NCI-H1930 (cell line): ENCODE measurements at places on chromosomes 5 and 9.

GRCh38 chr5:102312586-102313370 is 16.7 kb upstream of the SLCO4C1 start:
- no peak for DNase-seq

DNA sequence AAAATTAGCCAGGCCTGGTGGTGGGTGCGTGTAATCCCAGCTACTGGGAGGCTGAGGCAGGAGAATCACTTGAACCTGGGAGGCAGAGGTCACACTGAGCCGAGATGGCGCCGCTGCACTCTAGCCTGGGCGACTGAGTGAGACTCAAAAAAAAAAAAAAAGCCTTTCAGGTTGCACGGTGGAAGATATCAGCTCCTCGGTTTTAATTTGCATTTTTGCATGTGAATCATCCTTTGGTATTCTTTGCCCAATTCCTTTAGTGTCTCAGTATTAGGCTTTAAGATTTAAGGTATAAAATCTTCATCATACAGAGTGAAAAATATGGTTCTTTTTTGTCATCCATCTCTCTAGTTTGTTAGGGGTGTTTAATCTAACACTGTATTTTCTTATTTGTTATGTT is 173.6 kb upstream of the S1PR3 start:
- no peak for DNase-seq

DNA sequence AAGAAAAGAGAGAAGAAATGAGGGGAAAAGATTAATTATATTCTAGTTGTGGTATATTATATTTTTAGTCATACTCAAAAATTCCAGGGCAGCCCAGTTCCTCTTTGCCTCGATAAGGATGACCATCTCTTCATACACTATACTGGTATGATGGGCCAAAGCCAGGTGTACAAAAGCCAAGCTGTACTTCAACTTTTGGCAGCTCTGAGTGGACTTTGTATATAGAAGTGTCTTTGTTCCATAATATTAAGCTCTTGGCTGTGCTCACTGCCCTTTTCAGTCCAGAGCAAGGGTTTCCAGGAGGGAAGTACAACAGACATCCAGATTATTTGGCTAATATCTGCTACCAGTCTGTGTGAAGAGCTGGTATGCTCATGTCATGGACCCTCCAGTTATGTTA is 934.3 kb upstream of the CDH10 start:
- no peak for DNase-seq

DNA sequence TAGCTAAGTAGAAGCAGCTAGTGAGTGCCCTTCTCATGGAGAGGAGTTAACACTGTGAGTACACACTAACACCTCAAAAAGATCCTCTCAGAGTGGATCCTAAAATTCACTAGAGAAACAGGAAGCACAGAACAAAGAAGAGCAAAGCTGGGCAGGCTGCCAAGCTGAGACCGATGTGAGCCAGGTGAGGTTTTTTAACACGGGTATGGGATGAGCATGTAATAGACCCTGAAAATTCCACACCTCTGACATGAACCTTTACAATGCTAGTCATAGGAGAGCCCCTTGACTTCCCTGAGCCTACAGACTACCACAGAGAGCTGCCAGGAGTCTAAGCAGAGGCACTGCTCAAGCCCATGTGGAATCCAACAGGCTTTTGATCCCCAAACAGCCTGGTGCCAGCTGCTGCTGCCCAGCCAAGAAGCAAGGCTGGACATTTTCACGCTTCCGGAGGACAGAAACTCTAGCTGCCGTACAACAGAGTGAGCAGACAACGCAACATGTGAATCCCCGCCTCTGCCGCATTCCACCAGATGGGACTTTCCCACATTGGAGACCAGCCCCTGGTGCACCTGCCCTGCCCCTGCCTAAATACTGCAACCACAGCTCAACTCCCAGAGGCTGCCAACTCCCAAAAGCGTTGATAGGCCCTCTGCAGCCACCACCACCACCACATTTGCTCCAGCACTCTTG is 280.8 kb downstream of the CDH10 start:
- DNase-seq = no peak

DNA sequence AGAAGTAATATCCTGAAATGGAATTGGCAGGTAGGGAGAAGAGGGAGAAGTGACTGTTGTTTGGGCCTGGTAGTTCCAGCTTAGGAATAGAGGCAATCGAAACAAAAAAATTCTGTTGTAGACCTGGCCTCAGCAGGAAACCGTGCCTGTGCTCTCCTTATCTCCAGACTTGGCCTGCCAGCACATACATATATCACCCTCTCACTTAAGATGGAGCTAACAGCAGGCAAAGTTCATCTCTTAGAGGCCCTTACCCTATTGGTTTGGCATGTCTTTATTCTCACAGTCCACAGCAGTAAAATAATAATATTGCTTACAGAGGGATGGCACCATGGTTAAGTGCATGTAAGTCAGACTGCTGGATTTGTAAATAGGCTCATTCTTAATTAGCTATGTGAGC is 19.6 kb upstream of the TNC start:
- no peak for DNase-seq

DNA sequence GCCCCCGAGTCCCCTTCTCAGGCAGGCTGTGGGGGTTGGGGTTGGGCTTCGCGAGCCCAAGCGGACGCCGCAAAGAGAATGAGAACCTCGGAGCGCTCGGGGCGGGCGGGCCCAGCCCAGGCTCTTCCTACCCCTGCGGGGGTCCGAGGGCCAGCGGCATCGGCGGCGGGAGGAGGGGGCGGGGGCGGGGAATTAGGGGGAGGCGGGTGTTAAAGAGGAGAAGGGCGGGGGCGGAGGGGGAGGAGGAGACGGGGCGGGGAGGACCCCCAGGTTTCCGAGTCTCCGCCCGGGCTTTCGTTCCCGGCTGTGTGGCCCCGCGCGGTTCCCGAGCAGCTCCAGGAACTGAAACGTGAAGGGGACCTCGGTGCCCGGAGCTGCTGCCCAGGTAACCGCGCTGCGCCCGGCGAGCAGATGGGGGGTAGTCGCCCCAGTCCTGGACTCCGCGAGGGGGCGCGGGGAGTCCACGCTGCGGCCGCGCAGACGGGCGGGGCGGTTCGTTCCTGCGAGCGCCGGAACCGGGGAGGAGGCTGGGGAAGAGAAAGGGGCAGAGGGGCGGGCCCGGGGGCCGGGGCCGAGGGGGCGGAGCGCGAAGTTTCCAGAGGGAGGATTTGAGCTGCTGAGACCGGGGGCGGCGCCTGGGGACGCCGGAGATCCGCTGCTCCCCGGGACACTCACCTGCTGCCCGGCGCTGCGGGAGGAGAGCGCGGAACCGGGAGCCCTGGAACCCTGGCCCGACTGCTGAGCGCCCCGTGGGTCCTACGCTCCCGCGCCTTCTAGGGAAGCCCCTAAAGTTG is 38.4 kb upstream of the PLEKHG4B start:
- DNase-seq = peak; percentile 87

DNA sequence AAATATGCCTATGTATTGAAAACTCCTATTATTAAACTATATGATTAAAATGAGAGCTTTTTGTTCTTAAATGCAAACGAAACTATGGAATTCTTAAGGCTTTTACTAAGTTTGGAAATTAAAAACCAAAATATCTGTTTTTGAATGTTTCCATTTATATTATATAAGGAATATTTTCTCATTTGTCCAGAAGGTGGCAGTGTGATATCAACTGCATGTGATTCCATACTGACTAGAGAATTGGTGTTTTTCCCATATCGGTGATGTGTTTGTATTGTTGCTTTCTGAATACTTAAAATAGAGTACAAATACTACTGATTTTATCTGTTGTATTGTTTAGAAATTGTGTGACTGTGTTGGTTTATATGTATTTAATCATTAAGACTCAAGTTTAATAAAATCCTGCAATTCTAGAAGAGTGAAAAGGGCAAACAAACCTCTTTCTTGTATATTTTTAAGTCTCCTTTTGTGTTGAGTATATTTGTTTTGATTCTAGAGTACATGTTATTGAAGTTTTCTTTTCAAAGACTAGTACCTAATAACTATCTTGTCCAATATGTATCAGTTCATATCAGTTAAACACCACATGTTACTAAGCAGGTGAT is 320.8 kb downstream of the CCDC171 start:
- peak; percentile 70 for DNase-seq

- no peak for DNase-seq
Measured at GRCh38 chr9:124511426-124511840, 4.2 kb upstream of the NR5A1 start.

- DNase-seq = no peak
Measured at GRCh38 chr9:69675563-69675962, 3.4 kb upstream of the APBA1 start.

GRCh38 chr5:6784481-6784880 is 71.2 kb downstream of the TENT4A start:
- no peak for DNase-seq

DNA sequence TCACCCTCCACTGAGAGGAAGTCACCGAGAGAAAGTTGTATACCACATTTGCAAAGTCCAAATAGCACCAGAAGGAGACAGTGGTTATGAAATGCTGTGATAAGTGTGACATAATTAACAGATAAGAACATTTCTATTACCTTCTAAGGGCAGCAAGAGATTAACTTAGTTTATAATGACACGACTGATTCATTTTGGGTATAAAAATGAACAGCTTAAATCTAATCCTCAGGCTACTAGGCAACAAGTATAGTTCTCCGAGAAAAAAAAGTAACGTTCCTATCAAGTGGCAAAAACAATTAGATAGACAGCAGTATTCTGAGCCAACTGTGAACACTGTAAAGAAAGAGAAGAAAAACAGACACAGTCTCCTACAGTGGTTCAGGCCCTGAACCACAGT is 431.2 kb upstream of the GRAMD2B start:
- DNase-seq = no peak

- DNase-seq = no peak
Measured at GRCh38 chr9:35355939-35356338, 134.0 kb upstream of the RUSC2 start.

GRCh38 chr9:26261503-26262330 is 583.5 kb upstream of the TUSC1 start:
- DNase-seq = no peak

GRCh38 chr5:38615981-38616451 is 59.6 kb upstream of the LIFR start:
- no peak for DNase-seq

DNA sequence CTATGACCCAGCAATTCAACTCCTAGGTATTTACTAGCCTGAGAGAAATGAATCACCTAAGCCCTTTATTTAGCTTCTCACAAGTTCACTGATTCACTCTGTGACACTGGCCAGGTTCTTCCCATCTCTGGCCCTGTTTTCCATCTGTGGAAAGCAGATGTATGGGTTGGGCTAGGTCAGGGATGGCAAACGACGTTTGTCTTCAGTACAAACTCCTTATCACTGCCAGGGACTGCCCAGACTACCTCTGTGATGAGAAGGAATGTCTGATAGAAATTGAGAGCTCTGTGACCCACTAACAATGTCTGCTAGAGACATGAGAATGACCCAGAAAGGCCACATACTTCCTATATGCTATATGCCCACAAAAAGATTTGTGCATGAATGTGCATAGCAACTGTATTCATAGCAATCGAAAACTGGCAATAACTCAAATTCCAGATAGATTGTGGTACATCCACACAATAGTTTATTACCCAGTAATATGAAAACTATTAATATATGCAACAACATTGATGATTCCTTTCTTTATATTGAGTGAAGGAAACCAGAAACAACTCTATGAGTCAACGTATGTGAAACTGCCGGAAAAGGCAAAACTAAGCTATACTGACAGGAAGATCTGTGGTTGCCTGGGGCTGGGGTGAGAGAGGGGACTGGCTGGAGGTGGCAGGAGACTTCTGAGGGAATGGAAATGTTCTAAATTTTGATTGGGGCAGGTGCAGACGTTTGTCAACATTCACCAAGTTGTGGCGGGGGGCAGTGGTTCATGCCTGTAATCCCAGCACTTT is 32.0 kb upstream of the ADAM19 start:
- no peak for DNase-seq

GRCh38 chr5:16675806-16676205 is 59.0 kb upstream of the RETREG1 start:
- DNase-seq = no peak

DNA sequence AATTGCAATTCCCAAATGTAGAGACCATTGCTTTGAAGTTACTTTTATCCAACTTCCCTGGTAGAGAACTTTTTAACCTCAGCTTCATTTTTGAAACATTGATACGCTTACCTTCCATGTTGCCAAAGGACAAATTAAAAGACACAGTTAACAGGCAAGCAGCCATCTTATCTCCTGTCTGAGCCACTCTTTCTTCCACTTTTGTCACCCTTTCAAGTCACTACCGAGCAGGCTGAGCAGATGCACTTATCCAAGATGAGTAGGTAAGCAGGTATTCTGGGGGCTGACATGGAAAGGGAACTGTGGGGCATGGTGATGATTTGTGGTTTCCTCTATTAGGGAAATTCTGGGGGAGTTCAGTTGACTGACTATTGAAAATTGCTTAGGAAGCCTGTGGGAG is 66.7 kb downstream of the DOCK2 start:
- DNase-seq = no peak

GRCh38 chr5:14147210-14147609 is 4.1 kb downstream of the TRIO start:
- DNase-seq = no peak

- no peak for DNase-seq
Measured at GRCh38 chr5:127243011-127243410, 47.6 kb upstream of the MEGF10 start.

DNA sequence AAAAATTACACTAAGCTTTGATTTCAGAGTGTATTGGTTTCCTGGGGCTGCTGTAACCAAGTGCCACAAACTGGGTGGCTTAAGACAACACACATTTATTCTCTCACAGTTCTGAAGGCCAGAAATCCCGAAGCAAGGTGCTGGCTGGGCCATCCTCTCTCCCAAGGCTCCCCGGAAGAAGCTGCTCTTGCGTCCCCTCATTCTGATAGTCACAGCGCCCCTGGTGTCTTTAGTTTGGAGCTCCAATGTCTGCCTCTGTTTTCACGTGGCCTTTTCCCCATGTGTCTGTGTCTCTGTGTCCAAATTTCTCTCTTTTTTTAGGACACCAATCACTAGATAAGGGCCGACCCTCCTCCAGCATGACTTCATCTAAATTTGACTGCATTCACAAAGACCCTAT is 56.7 kb downstream of the ROPN1L start:
- no peak for DNase-seq

GRCh38 chr9:92790542-92791527 is 26.2 kb upstream of the BICD2 start:
- peak; percentile 68 for DNase-seq

GRCh38 chr5:129554134-129554904 is 94.2 kb downstream of the ADAMTS19 start:
- DNase-seq = no peak

DNA sequence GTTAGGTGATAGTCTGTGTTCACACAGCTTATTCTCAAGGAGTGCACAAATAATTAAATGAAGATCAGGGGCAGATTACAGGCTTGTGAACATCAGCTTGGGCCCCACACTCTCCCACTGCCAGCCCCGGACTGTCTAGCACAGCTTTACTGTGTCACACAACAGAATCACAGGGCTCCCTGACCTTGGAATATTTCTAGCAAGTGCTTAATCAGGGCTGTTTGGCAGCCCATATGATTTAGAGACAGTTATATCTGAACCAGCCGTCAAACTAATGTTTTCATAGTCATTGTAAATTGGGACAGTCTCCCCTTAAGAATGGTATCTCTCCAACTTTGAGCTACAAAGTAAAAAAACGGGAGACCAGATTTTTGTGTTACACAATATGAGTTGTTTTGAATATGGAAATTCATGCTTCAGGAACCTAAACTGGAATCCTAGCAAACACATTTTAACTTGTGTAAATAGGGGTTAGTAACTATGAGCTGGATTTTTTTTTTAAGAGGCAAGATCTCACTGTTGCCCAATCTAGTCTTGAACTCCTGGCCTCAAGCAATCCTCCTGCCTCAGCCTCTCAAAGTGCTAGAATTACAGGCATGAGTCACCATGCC is 517.6 kb downstream of the BNC2 start:
- no peak for DNase-seq
